Right ventricle myocardium inferior (tissue), 1 donor: ENCODE measurements at places on chromosomes 13 and 19.
A peak's percentile ranks its signal among the peaks of the same experiment; 100 is the strongest.

- no peak for DNase-seq
Observed at GRCh38 chr19:48452289-48453190, 2.8 kb upstream of the KCNJ14 start.

DNA sequence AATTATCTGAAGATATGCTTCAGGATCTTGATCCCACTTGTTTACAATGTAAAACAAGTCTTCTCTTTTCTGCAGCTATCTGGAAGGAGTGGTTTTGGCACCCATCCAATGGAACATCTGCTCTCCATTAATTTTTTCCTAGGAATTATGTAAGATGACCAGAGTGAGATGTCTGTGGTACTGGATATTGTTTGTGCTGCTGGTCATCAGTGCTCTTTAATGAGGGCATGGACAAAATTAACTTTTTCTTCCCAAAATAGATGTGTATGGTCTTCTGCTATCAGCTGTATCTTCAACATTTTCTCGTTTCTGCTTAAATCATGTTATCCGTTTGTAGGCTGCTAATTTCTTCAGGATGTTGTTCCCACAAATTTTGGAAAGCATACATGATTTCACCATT is 415.4 kb upstream of the KLHL1 start:
- DNase-seq: no peak

GRCh38 chr19:56309511-56310185 is 5.0 kb downstream of the ZSCAN5A start:
- DNase-seq: peak; percentile 85

- DNase-seq: no peak
Observed at GRCh38 chr13:98272549-98272948, 95.5 kb upstream of the RNF113B start.

DNA sequence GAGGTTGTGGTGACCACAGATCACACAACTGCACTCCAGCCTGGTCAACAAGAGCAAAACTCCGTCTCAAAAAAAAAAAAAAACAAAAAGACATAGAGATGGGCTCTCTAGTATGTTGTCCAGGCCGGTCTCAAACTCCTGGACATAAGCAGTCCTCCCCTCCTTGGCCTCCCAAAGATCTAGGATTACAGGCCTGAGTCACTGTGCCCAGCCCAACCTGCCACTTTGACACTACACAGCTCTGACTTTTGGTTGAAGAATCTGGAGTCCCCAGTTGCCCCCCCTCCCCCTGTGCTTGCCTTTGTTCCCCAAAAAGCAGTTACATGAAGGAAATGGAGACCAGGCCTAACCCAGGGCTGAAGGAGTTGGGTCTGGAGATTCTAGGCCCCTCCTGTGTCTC is 12.9 kb downstream of the CARM1 start:
- DNase-seq: no peak

- DNase-seq: no peak
Observed at GRCh38 chr13:90882551-90882950, 464.9 kb upstream of the MIR17HG start.

GRCh38 chr13:108859197-108860012 is 230.0 kb downstream of the MYO16 start:
- DNase-seq: no peak

GRCh38 chr13:37014609-37015008 is 14.0 kb downstream of the EXOSC8 start:
- DNase-seq: no peak

DNA sequence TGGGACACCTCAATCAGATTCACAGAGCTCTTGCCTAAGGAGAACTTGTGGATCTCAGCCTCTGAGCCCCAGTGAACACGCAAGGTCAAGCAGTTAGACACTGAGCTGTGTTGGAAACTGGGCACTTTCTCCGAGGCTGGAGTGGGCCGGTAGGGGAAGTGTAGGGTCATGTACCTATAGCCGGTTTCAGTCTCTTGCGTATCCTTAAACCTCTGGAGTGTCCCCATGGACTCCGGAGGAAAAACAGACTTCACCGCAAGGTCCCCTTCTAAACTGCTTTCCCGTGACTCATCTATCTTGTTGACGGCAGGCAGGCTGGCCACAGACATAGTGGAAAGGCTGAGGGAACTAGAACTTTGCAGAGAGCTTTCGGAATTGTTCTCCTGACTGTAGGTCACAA is 11.3 kb downstream of the IQCN start:
- DNase-seq: peak; percentile 34

DNA sequence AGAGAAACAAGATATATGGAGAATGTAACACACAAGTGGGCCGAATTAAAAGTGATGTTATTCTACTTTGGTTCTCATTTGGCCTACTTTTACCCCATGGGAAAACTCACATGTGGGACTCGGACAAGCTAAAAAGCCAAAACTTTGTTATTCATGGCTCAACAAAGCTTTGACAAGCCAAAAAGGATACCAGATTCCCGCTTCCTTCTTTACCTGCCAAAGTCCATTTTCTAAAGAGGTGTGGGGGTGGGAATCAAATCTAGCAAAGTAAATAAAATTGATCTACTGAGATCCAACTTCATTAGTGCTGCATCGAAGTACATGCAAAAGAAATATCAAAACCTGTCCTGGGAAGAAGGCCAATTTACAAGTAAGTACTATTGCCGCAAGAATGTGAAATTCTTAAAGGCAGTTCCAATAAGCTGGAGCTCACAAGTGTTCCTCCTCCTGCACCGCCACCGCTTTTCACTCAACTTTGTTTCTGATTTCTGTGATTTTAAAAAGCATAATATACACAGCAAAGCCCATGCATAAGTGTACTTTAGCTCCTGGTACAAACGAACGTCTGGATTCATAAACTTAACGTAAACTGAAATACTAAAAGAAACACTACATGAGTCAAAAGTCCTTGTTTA is 1.1 kb downstream of the LNX2 start:
- no peak for DNase-seq

DNA sequence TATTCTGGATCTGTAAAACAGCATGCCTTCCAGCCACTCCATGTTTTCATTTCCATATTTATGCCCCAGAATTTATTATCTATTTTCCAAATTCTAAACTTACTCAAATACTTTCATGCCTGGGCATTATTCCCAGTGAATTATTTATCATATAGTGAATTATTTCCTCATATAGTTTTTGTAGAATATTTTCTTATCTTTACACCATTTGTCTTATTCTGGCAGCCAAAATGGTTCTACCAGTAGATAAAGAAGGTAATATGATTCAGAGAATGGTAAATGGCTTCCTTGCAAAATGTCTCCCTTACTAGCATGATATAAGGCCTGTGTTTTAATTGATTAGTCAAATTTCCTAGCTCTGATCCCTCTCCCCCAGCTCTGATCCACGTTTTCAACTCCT is 305.8 kb downstream of the SPRY2 start:
- no peak for DNase-seq

DNA sequence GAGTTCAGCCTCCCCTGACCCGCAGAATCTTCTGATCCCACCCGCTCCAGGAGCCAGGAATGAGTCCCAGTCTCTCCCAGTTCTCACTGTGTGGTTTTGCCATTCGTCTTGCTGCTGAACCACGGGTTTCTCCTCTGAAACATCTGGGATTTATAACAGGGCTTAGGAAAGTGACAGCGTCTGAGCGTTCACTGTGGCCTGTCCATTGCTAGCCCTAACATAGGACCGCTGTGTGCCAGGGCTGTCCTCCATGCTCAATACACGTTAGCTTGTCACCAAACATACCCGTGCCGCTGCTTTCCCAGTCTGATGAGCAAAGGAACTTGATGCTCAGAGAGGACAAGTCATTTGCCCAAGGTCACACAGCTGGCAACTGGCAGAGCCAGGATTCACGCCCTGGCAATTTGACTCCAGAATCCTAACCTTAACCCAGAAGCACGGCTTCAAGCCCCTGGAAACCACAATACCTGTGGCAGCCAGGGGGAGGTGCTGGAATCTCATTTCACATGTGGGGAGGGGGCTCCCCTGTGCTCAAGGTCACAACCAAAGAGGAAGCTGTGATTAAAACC is 1.1 kb upstream of the APOE start:
- peak; percentile 57 for DNase-seq

DNA sequence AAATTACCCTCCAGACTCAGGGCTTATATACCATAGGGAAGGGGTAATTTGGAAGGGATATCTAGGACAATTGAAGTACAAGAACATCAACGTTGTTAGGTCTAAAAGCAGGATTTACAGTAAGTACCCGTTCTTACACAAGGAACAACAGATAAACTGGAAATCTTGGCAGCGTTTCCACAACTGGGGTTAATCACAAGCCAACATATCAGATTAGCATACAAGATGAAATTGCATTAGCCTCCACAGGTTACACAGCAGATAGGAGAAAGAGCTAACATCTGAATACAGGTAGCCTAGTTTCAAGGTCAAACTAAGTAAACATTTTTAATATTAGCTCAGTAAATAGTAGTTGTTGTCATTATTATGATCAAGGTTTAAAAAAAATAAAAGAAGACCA is 1214.0 kb upstream of the PCDH20 start:
- no peak for DNase-seq

DNA sequence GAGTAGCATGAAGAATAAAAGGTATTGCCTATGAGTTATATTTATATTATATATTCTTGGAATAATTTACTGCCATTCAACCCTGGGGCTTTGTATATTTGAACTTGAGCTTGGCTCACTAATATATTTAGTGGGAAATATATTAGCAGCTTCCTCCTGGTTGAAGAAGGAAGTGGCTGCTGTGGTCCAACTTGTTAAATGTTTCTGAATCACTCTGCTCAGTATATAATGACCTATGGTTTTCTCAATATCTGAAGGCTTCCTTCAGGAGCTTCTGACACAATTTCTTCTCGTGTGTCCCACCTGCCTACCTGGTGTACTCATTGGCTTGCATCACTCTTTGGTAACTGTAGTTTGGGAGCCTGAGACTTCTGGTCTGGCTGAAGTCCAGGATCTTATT is 646.4 kb downstream of the TBC1D4 start:
- no peak for DNase-seq

DNA sequence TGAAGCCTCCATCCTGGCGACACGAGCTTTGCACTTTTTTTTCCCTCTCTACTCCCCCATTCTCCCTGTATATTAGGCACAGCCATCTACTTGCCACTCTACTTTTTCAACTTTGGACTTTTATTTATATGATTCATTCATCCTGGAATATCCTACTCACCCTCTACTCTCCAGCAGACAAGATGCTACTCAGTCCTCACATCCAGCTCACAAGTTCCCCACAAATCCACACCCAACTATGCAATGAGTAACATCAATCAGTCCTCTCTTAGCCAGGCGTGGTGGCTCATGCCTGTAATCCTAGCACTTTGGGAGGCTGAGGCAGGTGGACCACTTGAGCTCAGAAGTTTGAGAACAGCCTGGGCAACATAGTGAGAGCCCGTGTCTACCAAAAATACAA is 23.9 kb upstream of the URAD start:
- no peak for DNase-seq

- peak; percentile 77 for DNase-seq
Observed at GRCh38 chr19:7705387-7706187, 3.7 kb upstream of the FCER2 start.

DNA sequence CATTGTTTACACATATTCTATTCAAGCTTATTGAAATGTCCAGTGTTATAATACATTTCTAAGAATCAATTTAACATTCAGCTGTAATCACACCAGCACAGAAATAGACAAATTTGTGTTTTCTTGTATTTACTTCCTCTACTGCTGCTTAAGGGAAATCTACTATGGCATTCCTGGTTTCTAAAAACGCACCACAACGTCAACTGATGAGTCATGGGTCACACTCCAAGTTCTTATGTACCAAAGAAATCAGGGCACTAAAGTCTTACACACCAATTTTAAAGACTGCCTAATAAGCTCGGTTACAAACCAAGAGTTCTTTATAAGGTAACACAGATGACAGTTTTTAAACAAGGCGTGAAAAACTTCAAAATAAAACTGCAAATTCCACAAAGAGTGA is 13.2 kb downstream of the LNX2 start:
- no peak for DNase-seq

DNA sequence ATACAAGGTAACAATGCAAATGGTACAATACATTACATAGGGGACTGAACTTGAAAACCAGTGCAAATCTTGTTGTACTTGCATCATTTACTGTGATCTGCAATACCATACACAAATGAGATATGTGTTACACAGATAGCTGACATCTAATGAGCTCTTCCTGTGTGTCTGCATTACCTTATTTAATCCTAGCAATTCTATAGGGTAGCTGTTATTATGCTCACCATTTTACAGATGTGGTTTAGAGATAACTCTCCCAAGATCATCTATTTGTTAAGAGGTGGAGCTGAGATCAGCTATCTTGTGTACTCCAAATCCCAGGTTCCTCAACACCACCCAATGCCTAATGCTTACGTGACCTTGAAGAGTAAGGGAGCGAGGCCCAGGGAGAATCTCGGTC is 21.4 kb upstream of the SERP2 start:
- no peak for DNase-seq
